NCI-H1048 (cell line): ENCODE measurements at places on chromosomes 11 and 22.

DNA sequence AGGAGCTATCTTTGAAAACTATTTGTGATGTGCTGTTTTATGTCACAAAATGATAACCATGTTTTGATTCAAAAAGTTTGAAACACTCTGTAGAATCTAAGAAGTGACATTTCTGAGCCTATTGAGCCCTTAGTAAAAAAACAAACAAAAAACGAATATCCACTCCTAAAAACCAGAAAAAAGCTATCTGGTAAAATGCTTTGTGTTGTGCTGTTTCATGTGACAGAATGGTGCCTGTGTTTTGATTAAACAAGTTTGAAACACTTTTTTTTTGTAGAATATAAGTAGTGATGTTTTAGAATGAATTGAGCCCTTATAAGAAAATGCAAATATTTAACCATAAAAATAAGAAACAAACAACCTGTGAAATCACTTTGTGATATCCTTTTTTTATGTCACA is 105.2 kb upstream of the VPREB1 start:
- no peak for DNase-seq

GRCh38 chr11:2849994-2850770 is 35.4 kb downstream of the CDKN1C start:
- DNase-seq = no peak

DNA sequence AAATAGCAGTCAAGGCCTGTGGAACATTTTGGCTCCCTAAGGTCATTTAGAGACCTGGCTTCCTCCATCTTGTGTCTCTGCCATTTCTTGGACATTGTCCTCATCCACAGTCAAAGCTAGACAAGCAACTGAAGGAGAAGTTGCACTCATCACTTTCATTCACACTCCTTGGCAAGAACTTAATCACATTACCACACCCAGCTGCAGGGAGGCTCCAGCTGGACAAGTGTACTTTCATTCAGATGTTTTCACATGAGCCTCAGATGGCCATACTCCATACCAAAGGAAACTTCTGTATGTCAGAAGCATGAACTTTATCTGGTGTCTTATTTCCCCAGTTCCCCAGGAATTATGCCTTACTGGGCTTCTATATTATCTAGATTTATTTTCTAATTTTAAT is 537.4 kb downstream of the TMEM135 start:
- DNase-seq = no peak

GRCh38 chr22:38038426-38038825 is 18.8 kb upstream of the PICK1 start:
- no peak for DNase-seq

DNA sequence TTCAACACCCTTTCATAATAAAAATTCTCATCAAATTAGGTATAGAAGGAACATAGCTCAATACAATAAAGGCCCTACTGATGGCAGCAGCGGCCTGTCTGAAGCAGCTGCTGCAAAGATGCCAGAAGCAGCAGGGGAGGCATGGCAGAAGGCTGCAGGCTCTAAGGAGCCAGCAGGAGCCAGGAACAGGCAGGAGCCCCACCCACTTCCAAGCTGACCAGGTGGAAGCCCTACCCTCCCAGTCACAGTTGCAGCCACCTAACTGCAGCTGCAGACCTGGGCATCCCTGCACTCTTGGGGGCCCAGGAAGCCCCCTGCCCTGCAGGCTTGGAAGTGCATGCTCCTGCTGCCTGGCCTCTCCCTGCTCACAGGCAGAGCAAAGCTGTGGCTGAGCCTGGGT is 18.2 kb upstream of the OR6A2 start:
- no peak for DNase-seq

GRCh38 chr22:37632174-37633088 is 7.0 kb upstream of the SH3BP1 start:
- DNase-seq = no peak

DNA sequence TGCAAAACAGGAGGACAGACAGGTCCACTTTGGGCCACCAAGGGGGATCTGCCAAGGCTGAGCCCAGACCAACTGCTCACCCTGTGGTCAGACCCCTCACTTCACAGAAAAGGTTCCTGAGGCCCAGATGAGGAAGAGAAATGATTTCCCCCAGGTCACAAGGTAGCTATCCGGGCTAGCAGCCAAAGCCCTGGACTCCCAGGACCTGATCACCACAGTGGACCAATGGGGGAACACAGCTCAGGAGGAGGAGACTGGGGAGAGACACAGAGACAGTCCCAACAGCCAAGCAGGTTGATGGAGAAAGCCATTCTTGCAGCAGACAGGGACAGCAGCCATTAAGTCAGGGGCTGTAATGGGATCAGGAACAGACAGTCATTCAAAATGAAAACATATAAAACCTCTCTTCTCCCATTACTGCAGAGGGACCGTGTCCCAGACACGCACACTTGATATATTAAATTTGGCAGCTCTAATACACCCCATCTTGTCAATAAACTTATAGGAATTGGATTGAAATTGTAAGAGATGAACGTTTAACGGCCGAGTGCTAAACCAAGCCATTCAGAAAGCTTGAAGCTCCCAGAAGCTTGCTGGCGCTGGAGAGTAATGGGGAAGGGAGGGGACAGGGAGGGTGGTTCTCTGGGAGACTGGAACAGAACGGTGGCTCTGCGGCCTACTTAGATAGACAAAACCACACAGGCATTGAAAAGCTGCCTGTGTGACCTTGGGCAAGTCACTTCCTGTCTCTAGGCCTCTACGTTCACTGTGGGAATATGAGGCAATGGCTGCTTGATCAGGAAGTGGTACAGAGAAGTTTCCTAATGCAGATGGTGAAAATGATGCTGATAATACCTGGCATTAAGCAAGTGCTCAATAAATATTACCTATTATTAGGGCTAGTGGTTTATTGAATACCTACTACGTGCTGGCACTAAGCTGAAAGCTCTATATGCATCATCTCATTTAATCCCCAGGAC is 16.0 kb downstream of the ZMAT5 start:
- DNase-seq = no peak

DNA sequence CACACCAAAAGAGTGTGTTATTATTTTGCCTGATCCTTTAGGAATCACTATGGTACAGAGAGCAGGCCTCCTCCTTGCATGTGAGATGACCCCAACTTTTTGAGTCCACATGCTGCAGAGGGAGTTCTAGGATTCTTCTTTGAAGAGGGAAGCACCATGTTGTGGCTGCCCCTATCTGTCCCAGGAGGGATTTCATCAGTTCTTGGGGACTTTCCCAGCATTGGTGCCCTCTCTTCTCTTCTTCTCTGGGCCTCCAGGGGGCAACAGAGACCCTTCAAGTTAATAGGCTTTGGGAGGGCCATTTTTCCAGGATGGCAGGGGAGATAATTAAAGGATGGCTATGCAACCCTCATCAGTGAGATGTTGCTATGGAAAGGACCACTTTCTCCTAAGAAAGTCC is 3.6 kb downstream of the MMP1 start:
- no peak for DNase-seq

DNA sequence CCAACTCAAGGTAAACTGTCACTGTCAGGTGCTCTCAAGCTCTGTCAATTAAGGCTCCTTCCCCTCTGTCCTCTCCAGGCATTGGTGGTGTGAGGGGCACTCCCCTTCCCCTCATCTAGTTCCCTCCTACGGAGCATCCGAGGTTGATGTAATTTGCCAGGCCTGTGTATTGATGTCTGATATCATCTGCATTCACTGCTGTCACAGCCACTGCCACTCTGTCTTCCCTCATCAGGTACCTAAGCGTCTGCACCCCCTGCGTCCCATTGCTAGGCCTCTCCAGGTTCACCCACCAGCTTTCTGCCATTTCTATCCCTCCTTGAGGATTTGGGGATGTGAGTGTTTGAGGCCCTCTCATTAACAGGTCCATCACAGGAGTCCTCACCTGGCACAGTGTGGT is 50.0 kb upstream of the SYT13 start:
- DNase-seq = no peak

DNA sequence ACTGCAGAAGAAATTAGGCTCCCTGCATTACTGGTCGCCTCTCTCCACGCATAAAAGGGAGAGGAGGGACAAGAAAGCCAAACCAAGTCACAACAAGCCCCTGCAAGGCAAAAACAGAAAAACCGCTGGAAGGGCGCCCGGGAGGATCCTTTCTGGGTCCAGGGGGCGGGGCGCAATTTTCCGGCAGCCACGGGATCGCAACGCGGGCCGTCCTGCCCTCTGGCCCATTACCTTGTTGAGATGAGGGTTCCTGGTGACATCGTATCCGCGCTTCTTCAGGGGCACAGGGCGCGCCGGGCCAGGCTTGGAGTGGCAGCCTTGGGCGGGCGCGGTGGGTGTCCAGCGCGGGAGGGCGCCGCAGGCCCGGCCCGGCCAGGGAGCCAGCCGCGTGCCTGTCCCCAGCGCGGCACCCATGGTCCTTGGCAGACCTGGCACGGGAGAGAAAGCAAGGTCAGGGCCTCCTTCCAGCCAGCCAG is 847 bp downstream of the ME3 start:
- DNase-seq = no peak

GRCh38 chr22:17284466-17284865 is 65.2 kb upstream of the ADA2 start:
- no peak for DNase-seq

GRCh38 chr11:86069408-86070101 is 671 bp upstream of the PICALM start:
- no peak for DNase-seq

GRCh38 chr11:68120273-68121066 is 718 bp downstream of the CHKA start:
- DNase-seq = no peak

DNA sequence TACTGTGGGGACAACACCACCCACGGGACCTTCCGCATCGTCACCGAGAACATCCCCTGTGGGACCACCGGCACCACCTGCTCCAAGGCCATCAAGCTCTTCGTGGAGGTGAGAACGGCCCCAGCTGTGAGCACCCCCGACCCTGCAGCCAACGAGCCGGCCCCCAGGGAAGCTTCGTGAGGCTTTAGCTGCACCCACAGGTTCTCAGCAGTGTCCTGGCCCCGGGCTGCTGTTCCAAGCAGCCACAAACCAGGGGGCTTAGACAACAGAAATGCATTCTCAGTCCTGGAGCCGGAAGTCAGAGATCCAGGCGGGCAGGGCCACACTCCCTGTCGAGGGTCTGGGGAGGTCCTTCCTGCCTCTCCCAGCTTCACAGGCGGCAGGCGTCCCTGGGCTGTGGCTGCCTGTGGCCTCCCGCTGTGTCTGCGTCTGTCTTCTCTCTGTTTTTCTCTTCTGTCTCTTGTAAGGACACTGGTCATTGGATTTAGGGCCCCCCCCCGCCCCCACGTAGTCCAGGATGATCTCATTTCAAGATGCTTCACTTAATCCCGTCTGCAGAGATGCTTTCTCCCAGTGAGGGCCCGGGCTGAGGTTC is 12.5 kb downstream of the MUC5B start:
- DNase-seq = no peak

- DNase-seq = no peak
Measured at GRCh38 chr11:119382101-119382500, 611 bp upstream of the USP2 start.

DNA sequence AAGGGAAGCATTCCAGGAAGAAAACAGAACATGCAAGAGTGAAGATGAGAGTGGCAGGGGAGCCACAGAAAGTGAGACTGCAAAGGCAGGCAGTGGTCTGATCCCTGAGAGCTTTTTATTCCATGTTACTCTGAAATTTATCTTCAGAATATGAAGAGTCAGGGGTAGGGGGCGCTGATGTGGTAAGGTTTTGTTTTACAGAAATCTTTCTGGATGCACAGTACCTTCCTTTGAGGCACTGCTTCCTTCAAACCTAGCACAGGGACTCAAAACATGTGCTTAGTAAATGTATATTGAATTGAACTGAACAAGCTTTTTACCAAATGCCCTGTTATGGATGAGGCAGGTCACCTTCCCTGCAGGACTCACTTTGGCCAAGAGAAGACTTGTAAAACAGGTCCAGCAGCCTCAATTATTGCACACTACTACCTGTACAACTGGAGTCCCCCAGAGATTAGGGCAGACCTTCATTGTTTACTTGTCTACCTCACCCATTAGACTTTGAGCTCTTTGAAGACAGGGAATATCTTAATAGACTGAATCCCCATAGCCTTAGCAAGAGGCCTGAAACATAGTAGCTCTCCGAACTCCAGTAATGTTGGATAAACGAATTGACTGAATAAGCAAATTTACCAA is 2.2 kb downstream of the PAK1 start:
- DNase-seq = no peak

DNA sequence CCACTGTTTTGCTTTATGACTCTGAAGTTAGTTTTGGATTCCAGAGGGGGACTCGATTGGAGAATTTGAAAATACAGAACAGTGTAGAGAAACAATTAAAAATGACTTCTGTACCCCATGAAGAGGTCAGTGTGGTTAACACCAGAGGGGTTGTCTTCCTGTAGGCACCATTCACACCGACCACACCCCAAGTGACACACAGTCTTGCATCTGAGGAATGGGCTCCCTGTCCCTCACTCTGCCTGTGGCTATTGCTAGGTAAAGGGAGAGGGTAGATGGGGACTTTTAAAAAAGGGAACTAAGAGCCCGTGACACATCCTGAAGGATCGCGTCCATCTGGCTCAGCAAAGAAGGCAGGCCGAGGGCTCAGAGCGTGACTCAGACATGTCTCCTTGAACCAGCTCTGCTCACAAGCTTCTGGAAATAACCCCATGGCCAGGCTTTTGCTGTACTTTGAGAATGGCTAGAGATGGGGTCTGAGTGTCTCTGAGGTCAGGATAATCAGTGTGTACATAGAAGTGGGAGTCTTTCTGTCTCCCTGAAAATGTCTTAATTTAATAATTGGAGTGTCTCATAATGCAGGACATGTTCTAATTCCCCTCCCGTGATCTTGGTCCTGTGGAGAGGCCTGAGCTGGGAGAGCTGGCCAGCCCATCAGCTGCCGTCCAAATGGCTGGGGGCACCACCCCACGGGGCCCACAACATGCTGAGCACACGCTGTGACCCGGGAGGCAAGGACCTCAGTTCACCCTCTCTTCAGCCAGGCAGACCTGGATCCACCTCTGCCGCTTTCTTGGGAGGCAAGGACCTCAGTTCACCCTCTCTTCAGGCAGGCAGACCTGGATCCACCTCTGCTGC is 39.3 kb downstream of the SGSM1 start:
- DNase-seq = no peak

DNA sequence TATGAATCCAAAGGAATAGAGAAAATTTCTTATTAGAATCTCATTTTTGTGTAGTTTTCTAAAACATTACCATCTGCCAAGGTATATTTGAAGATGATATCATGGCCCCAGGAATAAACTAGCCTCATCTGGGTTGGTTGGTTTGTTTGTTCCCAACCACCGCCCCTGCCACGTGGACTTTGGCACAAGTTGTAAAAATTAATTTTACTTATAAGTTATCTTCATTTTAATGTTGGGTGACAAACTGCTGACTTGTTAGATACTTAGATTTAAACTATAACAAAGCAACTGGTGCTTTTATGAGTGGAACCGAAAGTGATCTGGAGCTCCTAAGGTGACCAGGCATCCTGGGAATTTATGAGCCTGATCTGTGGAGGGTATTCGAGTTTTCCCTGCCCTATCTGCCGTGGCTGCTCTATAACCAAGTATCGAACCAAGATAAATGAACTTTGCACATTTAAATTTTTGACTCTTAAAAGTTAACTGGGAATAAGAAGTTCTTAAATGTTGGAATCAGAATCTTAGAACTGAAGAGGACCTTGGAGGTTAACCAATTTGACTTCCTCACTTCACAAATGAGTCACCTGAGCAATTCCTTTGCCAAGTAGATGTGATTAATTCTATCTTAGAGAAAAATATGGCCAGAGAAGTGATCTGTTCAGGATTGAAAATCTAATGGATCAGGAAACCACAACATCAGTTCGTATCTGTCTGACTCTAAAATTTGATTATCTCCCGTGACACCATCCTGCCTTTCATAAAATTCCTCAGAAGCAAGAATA is 129.1 kb upstream of the ARHGAP42 start:
- no peak for DNase-seq
